ENCODE measurements at places on chromosomes 3 and 15. TPM values are rescaled to one million over a fixed set of nuclear protein-coding genes. Genes with fewer than 3 reads are reported as not detected.

The CCK gene
- not detected for total RNA-seq

The SPINK8 gene
- total RNA-seq: not detected

The CPNE9 gene
- not detected for total RNA-seq

The CLRN1 gene
- not detected for total RNA-seq

The KCNMB3 gene
- total RNA-seq: 0.87 TPM
